ENCODE measurements at places on chromosomes 16 and 17.

GRCh38 chr17:42563143-42563509 is 1.2 kb downstream of the COASY start:
- DNase-seq = no peak

DNA sequence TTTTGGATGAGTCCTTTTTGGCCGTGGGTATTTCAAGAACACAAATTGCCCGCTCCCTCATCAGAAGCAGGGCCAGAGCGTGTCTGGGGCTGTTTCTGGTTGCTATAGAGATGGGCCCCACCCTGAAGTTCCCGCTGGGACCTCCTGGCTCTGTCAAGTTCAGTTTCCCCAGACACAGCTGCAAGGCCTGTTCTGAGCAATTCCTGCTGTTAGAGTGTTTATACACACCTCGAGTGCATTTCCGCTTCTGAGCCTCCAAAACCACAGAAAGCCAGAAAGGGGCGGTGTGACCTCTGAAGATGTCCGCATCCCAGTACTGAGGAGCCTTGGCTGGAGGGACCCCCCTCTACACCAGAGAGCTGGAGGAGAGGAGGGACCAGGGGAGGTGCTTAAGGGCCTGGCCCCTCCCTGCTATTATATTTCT is 9.3 kb upstream of the WBP2 start:
- peak; percentile 76 for DNase-seq

DNA sequence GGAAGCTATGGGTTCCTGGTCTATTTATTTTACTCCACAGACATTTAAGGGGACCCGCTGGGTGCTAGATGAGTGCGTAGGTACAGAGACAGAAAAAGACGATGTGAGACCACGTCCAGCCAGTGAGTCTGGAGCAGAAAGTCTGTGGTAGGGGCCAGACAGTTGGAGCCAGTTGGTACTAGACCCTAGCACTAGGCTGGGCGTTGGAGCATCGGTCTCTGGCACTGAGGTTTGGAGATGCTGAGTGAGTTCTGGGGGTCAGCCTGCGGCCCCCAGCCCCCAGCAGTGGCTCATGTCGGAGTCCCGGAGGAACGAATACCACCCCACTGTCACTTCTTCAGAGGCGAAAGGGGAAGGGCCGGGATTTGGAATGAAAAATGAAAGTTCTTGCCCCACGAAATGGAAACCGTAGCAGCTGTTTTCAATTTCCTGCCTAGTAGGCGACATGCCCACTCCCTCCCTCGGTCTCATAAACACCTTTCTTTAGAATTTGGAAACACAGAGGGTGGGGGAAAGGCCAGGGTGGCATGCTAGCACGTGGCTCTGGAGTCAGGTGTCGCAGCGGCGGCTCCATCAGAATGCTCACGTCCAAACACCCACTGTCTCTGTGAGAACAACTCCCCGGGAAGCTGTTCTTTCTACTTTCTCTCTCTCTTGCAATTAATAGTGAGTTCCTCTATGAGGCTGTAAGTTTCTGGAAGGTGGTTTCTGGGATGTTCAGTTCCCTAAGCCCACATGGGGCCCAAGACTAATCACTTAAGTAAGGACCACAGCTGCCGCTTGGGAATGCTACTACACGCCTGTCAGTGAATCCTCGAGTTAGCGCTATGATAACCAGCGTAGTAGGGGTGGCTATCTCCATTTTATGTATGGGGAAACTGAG is 96.8 kb downstream of the IRF8 start:
- DNase-seq = no peak

DNA sequence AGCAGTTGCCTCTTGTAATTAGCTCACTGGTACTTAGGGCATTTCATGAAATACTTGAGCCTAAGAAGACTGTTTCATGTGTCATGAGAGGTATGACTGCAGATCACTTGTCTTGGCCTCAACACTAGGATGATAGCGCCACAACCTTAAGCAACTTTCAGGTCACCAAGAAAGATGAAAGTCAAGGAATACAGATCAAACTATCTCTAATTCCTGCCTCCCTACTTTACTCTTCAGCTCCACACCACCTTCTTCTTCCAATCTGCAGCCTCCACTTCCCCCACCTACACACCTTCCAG is 28.0 kb downstream of the GNA13 start:
- no peak for DNase-seq

DNA sequence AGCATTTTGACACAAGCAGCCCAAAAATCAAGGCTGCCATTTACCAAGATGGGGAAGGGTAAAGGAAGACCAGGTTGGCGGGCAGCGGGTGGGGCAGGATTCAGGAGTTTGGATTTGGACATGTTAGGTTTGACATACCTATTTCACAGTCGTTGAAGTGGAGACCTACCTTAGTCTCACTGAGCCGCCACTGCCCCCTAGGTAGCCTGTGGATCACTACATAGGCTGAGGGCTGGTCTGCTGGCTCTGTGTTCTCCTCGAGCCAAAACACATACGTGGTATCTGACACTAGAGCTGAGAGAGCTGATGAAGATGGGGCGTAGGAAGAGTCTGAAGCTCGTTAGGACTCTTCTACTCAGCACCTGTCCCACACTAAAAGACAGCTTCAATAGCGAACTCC is 115.1 kb downstream of the HIC1 start:
- DNase-seq = peak; percentile 14

DNA sequence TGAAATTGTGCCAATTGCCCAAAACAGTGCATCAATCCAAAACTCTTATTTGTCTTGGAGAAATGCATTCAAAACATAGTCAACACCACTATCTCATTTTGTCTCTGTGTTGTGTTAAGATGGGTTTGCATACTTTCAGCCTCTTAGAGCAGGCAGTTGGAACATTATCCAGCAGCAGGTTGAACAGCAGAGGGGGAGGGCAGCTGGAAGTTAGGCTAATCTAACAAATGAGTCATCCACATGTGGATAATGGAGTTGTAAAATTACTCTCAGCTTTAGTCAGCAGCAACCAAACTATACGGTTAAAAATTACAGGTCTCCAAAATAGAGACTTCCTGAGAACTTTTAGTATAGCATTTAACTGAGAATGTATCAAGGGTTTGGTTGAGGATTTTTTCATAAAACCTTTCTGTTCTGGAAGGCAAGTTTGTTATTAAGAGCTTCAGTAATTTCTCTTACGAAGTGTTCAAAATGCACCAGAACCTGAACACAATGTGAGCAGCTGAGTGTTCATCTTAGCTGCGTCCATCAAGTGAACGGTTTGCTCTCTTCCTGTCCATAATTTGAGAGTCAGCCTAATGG is 46.3 kb downstream of the PRKCA start:
- no peak for DNase-seq

GRCh38 chr16:62751218-62751617 is 715.0 kb upstream of the CDH8 start:
- no peak for DNase-seq

DNA sequence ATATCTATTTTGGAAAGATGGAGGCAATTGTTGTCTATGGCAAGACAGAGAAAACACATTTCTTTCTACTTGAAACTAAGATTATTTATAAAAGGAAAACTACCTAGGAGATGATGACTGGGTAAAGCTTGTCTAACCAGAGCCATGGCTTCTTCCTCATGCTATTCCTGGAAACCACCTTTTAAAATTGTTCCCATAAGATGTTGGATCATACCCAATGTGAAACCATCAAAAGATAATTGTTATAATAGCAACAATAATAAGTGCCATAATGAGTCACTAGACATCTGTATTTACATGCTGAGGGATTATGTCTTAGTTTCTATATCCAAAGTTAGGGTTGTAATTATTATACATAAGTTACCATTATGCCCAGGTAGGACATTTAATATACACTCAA is 428.4 kb downstream of the KCNJ2 start:
- no peak for DNase-seq

DNA sequence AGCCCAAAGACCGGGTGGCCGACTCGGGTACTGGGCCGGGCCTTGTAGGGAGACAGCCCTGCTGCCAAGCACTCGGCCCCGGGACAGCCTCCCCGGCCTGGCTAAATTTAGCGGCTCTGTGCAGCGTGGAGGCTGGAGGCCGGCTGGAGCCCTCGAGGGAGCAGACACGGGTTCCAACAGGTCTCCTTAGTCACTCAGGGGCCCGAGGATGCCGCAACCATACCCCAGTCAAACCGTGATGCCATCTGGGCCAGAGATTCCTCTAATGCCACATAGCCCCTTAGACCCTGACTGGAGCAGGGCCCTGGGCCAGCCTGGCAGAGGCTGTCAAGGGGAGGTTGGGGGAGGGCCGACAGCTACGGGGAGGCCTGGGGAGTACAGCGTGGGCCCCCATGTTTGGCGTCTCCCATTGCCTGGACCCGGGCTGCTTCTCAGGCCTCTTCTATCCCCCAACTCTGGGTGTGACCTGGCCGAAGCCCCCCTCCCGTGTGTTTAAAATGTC is 2.9 kb upstream of the P2RX1 start:
- DNase-seq = no peak

DNA sequence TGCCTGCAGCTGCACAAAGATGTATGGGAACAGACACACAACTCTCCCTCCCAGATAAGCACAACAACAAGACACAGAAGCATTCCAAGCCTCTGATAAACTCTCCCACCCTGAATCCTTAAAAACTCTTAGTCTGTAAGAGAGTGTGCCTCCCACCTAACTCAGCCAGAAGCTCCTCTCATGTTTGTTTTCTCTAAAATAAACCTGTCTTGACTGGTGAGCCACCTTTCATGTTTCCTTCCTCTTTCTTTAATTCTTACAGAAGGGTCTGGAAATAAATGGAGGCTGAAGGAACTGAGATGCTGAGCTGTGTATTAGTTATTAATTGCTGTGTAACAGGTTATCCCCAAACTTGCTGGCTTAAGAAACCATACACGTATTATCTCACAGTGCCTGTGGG is 57.2 kb downstream of the MEOX1 start:
- DNase-seq = no peak

DNA sequence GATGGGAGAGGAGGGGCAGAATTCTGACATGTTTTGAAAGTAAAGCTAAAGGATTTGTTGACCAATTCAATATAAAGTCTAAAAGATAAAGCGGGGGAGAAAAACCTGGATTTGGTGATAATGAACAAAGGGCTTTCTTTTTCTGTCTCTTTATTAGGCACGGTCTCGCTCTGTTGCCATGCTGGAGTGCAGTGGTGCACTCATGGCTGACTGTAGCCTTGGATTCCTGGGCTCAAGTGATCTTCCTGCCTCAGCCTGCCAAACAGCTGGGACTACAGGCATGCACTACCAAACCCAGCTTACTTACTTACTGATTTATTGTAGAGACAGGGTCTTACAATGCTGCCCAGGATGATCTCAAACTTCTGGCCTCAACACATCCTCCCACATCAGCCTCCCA is 7.5 kb downstream of the CDR2 start:
- DNase-seq = no peak

- no peak for DNase-seq
These were observed 669.0 kb upstream of the CA10 start for GRCh38 chr17:52827526-52827925.

- DNase-seq = no peak
These were observed 85.1 kb downstream of the TNFRSF13B start for GRCh38 chr17:16886655-16887322.

- no peak for DNase-seq
These were observed 14.7 kb downstream of the STXBP4 start for GRCh38 chr17:54983260-54983659.

DNA sequence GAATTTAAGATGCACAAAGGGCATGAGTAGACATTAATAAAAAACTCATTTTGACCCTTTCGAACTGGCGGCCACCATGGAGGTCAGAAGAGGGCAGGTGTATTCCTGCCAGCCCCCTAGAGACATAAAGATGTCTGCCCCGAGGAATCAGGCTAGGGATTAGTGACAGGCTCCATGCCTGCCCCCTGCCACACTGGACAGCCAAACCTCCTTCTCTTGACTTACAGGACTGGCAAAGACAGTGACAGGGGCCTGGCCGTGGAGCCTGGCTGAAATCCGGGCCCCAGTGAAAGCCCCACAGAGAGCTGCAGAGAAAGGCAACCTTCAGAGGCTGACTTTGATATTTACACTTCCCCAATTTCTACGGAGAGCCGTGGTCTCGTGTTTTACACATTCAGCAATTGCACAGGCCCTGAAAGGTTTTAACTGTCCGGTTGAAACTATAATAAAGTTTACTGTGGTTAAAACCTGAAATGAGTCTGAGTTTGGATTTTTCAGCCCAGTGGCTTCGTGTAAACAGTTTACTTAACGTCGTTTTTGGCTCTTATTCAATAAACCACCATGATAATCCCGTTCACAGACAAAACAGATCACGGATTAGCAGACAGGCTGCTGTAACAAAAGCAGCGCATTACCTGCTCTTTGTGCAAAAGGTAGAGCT is 243.9 kb upstream of the MYOCD start:
- DNase-seq = no peak

GRCh38 chr17:78442648-78443218 is 64.3 kb downstream of the PGS1 start:
- no peak for DNase-seq

GRCh38 chr16:1020091-1020399 is 38.5 kb downstream of the SOX8 start:
- no peak for DNase-seq

- no peak for DNase-seq
These were observed 8.7 kb downstream of the CD300LB start for GRCh38 chr17:74522381-74523105.

GRCh38 chr17:78137392-78138203 is 7.0 kb downstream of the TMC8 start:
- peak; percentile 45 for DNase-seq

DNA sequence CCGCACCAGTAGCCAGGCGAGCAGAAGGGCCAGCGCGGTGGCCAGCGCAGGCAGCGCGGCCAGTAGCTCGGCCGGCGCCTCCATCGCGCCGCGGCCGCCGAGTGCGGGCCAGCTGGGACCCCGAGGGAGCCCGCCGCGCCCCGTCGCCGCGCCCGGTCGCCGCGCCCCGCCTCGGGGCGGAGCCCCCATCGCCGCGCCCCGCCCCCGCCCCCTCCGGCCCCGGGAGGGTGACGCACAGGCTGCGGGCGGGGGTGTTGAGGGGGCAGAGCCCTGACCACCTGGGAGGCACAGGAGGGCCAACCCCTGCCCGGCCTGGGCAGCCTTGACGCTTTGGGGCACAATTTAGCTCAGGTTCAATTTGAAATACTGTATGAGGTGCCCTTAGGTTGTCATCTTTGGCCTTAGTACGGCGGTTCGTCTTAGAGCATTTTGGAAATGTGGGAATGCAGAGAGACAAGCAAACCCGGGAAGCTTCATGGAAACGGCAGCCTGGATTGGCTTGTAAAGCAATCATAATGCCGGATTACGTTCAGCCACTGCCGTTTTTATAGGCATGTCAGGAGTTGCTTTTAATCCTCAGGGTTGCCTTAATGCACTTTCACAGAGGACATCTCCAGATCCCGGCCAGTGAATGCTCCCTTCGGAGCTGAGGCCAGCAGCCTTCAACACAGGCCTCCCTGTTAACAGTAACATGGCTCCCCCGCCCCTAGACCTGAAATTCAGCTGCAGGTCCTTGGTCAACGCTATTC is at the start of gene MXRA7:
TSS of gene MXRA7 (minus strand) at position 103 of the 749 bp plus-strand sequence. CDS start at position 84, 19 bp downstream.
- DNase-seq = peak; percentile 62

- DNase-seq = peak; percentile 38
These were observed 12.2 kb downstream of the BANP start for GRCh38 chr16:87963400-87963799.

Measured in CD4-positive, alpha-beta T cell treated with Interleukin-1 beta for 1 hour (primary cell).